Myometrial cell (primary cell): ENCODE measurements at places on chromosomes 16 and 17. TPM values are rescaled to one million over a fixed set of nuclear protein-coding genes. Genes with fewer than 3 reads are reported as not detected.

The HS3ST4 gene
- not detected in 2 replicates for total RNA-seq

The SLC12A3 gene
- total RNA-seq: not detected in 2 replicates

The GNAO1 gene
- 0.53 TPM in 1 of 2 replicates, not detected in the other for total RNA-seq

The PPP1R27 gene
- not detected in 2 replicates for total RNA-seq

The KRT33B gene
- total RNA-seq: under 0.01 TPM in 1 of 2 replicates, not detected in the other

The STX1B gene
- 0.86 and 1.4 TPM in 2 replicates for total RNA-seq

The ACBD4 gene
- total RNA-seq: 4.0 and 9.9 TPM in 2 replicates

The TBC1D3K gene
- not detected in 2 replicates for total RNA-seq

The PMFBP1 gene
- total RNA-seq: 1.2 TPM in 1 of 2 replicates, not detected in the other

The CCL4L2 gene
- total RNA-seq: not detected in 2 replicates

The MYH10 gene
- total RNA-seq: 33.7 and 65.9 TPM in 2 replicates
